ENCODE measurements at places on chromosomes 12 and 14.
A peak's percentile ranks its signal among the peaks of the same experiment; 100 is the strongest.

DNA sequence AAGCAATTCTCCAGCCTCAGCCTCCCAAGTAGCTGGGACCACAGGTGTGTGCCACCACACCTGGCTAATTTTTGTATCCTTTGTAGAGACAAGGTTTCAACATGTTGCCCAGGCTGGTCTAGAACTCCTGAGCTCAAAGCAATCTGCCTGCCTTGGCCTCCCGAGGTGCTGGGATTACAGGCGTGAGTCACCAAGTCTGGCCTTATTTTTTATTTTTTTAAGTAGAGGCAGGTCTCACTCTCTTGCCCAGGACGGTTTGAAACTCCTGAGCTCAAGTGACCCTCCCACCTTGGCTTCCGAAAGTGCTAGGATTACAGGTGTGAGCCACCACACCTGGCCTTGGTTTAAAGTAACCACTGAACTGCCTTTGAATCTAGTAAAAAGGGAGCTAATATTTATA lies 56.8 kb downstream of the SPPL3 start:
- no peak for DNase-seq

DNA sequence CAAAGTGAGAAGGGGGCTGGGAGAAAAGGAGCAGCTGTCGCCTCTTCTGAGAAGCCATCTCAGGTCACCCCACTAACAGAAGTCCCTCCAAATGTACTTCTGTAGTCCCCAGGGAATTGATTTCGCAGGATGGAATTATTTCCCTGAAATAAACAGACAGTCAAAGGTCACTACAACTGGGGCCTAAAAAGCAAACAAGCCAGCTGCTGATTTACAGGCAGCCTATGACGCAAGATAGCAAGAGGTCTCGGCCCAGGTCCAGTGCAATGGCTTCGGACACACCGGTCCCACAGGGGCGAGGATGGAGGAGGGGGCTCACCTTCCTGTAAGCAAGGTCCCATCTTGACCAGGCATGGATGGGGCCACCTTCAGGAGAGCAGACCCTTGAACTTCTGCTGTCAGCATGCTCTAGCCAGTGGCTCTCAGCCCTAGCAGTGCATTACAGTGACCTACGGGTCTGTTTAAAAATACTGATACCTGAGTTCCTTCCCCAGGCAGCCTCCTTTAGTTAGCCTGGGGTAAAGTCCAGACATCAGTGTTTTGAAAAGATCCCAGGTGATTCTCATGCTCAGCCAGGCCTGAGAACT lies 18.1 kb downstream of the NUAK1 start:
- DNase-seq, result no peak

DNA sequence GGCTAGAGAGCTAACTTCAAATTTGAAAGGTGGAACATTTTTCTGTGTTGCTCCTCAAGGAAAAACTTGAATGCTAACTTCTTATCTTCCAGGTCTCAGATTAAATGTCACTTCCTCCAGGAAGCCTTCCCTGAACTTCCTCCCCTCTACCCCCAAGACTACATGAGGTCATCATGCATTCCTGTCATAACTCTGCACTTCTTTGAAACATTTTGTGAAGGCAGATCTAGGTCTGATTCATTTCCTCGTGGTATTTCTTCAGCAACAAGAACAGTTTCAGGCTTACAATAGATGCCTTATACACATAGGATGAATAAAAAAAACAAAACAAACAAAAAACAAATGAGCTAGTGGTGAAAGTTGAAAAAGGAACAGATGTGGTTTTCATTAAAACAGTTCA lies 97.1 kb upstream of the SRRM4 start:
- no peak for DNase-seq

DNA sequence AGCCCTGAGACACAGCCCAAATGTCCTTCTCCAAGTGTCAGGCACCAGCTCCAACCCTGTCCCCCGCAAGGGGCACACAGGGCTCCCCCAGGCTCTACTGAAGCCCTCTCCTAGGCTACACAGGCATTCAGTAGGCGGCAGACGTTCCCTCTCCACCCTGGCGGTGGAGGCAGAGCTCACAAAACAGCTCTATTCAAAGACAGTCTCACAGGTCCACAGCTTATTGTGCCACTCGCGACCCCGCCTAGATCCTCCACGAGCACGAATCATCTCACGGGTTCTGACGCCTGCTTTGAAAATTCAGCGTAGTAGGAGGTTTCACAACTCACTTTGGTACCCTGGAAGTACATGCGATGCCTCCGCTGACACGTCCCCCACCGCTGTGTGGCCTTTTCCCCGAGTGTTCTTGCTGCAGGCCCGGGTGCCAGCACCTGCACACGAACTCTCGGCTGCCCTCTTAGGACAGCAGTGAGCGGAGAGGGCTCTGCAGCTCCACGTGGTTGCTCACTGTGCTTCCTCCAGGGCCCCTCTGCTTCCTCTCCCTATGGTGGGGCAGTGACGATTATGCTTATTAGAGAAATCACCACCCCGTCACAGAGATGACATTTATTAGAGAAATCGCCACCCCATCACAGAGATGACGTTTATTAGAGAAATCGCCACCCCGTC lies 78.5 kb downstream of the ADGRD1 start:
- no peak for DNase-seq

DNA sequence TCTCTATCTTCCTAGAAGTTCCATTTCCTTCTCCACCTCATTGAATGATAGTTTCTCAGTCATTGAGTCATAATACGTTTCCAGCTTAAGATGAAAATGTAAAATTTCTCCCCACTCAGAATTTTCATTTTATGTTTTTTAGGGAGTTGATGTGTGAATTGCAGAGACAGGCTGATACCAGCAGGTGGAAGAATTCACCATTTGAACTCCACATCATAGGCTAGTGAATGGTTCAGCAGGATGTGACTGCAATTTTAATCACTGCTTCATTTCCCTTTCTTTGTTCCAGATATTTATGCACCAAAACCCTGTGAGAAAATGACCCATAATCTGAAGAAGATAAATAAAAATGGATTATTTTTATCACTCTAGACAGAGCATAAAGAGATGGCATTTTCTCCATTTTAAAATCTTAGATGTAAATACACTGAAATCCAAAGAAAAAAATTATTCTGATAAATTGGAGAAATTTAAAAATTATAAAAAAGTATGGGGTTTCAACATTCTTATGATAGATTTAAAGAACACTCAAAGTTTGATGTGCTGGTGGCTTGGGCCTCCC lies 10.6 kb upstream of the PYGL start:
- DNase-seq, result no peak

GRCh38 chr14:96741151-96741977 lies 55.8 kb upstream of the VRK1 start:
- DNase-seq, result peak; percentile 34

DNA sequence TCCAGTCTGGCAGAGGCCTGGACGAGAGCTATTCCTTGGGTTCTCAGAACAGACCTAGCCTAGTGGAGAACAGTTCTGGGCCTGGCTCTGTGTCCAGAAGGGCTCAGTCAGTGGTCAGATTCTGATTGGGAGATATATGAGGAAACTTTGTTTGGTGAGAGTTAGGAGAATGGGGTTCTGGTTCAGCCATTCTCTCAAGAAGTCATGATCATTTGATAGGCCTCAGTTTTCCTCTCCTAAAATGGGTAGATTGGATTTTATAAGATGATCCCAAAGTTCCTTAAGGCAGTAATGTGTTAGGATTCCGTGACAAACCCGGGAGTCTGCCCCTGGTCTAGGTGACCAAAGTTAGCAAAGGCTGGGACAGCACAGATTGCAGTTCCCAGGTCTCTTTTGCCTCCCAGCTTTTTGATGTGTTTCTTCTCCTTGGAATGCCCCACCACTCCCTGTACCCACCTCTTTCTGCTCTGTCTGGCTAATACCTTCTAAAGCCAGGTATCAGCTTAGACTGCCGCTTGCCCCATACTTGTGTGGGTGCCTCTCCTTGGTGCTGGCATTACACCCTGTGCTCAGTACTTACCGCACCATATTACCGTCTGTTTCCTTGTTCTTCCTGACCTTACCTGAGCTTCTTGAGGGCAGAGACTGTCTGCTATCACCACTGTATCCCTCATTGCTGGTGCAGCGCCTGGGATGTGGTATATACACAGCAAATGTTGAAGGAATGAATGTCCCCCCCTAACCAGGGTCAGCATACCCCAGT lies 25.5 kb downstream of the SUSD6 start:
- DNase-seq, result no peak

DNA sequence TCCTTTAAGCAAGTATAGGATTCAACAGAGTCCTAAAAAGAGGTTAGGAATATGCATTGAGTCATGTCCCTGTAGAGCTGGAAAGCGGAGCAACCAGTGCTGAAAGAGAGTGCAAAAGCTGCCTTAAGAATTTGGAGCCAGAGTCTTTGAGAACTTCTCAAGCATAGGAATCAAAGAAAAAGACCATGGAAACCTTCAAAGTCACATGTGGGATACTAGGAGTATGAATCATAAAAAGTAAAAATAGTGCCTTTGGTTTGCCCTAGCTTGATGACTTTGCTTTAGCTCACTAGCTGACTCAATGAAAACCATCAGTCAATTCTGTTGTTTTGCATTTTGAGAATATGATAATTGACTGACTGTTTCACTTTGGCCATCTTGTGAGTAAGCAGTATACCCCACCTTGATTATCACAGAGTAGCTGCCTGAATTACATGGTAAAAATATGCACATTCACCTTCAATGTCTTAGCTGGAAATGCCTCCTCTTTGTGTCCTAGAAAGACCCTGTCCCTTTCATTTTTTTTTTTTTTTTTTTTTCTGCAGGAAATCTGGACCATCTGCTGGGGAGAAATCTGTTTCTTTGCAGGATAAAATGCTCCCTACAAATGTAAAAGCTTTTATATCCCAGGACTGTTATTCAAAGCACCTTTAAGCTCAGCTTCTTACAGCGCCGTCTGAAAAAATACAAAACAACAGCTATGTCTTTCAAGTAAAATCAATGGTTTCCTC lies 248.6 kb upstream of the KRR1 start:
- no peak for DNase-seq

DNA sequence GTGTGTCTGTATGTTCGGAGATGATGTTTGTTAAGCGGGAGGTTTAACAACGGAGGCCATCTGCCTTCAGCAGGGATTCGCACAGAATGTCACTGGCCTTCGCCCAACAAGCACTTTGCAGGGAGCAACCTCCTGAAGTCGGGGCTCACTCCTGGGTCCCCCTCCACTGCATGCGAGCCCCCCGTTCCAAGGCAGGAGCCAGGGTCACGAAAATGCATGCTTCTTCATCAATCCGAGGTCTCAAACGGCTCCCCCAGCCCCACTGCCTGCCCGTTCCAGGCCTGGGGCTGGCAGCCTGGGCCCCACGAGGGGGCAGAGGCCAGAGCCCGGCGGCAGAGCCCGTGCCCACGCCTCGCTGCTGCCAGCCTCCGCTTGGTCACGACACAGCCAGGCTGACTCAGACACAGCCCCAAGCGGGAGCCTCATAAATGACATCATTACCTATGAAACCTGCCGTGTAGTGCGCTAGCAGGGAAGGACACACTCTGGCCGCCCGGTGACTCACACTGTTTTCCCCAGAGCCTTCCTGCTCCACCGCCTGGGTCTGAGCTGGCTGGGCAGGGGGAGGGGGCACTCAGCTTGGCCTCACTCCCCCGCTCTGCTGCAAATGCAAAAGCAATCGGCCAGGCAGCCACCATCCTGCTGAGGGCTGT lies 169.5 kb upstream of the RTL1 start:
- DNase-seq, result peak; percentile 37

GRCh38 chr12:128763395-128763794 lies 60.4 kb downstream of the SLC15A4 start:
- no peak for DNase-seq

DNA sequence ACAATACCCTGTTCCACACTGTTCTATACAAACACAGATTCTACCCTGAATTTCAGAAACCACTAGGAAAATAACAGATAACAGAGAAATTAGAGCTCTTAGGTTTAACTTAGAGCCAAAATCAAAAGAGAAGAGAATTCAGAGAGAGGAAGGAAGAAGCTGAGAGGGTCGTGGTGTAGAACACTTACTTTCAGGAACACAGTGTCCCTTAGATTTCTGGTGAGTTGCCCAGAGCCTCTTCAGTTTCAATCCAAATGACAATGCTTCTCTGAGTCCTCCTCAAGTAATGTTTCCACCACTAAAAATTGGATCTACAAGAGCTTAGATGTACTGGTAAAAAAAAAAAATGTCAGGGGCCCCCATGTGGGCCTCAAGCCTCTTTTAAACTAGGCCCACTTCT lies 2.6 kb downstream of the YAF2 start:
- DNase-seq, result no peak

DNA sequence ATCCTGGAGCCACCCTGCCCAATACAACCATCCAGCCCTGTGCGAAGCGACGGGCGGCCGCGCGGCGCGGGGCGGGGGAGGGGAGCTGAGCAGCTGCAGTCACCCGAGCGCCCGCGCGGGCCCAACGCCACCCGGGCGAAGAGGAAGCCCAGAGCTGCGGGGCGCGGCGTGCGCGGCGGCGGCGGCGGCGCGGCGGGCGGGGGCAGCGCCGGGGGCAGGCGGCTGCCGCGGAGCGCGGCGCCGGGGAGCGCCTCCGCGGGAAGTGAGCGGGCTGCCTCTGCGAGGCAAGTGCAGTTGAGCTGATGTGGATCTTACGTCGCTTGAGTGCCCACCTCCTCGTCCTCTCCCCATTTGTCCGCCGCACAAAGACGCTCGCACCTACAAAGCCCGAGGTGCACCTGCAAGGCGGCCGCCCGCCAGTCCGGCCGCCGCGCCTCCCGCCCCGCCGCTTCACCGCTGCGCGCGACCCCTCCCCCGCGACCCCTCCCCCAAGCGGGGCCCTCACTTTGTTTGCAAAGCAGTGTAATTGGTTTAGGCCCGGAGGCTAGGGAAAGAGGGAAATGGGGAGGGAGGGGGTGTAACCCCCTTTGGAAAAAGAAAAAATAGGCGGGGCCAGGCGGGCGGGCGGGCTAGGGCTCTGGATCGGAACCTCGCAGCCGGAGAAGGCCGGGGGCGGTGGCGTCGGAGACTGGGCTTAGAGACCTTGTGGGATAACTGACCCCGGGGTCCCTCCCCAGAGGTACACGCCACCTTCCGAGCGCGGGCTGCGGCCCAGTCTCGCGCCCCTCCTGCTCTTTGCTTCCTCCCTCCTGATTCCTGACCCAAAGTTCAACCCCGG lies at the start of the genes FOXA1 and TTC6:
Gene FOXA1, minus strand, starts transcription at position 279 of the 838 bp plus-strand sequence. Its CDS starts 277 bp downstream, at position 2.
Gene TTC6, plus strand, starts transcription at position 659 of the 838 bp plus-strand sequence. CDS start 26,436 bp downstream, outside the sequence.
- no peak for DNase-seq

- no peak for DNase-seq
These were observed 141.8 kb downstream of the MYRFL start for GRCh38 chr12:69966839-69967238.

- no peak for DNase-seq
These were observed 16.1 kb downstream of the MON2 start for GRCh38 chr12:62482769-62483168.

DNA sequence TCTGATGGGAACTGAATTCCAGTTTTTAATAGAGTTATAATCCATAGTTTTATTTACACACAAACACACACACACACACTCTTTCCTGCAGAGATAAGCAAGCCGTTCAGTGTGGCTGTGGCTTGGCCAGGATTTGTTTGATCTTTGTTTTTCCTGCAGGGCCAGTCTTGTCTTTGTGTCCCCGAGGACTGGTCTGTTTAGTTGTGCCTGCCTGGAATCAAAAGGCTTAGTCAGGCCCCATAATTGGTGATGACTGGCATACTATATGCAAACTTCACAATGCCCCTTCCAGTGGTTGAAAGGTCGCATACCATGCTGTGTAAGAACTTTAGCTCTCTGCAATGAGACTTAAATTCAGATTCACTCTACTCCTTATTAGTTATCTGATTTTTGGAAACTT lies 26.0 kb downstream of the WBP11 start:
- no peak for DNase-seq

GRCh38 chr12:6734506-6735387 lies 10.9 kb downstream of the COPS7A start:
- no peak for DNase-seq
